ENCODE measurements at places on chromosomes 7 and 10.

- DNase-seq: no peak
Measured at GRCh38 chr10:119419931-119420330, 122.6 kb downstream of the RGS10 start.

- no peak for DNase-seq
Measured at GRCh38 chr10:870564-871166, 60.8 kb downstream of the LARP4B start.

DNA sequence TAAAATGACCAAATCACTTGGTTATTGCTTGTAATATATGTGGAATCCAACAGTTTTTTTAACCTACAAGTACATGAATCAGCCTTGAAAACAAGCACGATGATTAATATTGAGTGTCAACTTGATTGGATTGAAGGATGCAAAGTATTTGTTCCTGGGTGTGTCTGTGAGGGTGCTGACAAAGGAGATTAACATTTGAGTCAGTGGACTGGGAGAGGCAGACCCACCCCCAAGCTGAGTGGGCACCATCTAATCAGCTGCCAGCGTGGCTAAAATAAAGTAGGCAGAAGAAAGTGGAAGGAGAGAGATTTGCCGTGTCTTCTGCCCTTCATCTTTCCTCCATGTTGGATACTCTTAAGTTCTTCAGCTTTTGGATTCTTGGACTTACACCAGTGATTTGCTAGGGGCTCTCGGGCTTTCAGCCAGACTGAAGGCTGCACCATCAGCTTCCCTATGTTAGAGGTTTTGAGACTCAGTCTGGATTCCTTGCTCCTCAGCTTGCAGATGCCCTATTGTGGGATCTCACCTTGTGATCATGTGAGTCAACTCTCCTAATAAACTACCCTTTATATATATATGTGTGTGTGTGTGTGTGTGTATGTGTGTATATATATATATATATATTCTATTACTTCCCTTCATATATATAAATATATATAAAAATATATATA lies 118.4 kb upstream of the WDR11 start:
- DNase-seq: peak; percentile 2

- no peak for DNase-seq
Measured at GRCh38 chr10:78078539-78079330, 45.1 kb downstream of the RPS24 start.

DNA sequence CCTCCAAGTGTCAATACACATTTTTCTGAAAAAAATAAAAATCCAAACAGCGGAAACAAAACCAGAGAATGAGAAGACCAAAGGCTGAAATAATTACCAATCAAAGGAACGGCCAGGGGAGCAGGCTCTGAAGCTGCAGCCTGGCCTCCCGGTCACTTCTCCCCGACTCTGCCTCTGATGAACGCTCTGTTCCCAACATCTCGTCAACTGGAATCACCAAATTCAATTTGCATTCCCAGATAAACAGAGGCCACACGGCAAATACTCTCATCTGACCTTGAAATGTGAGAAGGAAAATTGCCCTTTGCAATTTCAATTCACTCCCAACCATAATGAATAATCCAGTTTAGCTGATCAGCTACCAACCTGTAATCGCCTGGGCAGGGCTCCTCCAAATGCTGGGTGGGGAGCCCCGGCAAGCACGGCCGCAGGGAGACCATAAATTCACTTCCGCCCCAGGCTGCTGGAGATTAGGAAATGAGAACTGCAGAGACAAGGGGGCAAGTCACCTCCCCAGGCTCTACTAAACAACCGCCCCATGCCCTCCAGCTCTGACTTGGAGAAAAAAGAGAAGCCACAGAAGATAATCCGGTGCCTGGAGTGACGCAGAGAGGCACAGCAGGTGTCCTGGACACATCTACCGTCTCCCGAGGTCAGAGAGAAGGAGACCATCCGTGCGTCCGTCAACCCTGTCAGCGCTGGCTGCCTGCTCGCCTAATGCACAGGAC lies 153.2 kb downstream of the MAD1L1 start:
- no peak for DNase-seq

DNA sequence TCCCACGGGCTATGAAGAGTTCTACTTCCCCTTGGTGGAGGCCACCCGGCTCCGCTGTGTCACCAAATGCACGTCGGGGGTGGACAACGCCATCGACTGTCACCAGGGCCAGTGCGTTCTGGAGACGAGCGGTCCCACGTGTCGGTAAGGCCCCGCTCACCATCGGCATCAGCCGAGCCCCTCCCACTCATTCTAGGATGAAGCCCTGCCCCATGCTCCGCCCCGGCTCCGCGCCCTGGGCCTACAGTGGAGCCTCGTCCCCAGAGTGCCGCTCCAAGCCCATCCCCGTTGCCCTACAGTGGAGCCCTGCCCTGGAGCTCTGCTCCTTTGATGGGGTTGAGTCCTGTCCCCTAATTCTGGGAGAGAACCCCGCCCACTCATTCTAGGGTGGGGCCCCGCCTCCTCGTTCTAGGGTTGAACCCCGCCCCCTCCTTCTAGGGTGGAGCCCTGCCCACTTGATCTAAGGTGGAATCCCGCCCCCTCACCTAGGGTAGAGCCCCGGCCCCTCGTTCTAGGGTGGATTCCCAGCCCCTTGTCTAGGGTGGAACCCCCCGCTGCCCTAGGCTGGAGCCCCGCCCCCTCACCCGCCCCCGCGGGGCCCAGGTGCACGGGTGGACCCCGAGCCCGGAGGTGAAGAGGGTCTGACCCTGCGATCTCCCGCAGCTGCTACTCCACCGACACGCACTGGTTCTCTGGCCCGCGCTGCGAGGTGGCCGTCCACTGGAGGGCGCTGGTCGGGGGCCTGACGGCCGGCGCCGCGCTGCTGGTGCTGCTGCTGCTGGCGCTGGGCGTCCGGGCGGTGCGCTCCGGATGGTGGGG lies 3.4 kb upstream of the MUC12 start:
- DNase-seq: peak; percentile 96

Measured in Daoy (cell line).